ENCODE measurements at places on chromosomes 7 and 10.

DNA sequence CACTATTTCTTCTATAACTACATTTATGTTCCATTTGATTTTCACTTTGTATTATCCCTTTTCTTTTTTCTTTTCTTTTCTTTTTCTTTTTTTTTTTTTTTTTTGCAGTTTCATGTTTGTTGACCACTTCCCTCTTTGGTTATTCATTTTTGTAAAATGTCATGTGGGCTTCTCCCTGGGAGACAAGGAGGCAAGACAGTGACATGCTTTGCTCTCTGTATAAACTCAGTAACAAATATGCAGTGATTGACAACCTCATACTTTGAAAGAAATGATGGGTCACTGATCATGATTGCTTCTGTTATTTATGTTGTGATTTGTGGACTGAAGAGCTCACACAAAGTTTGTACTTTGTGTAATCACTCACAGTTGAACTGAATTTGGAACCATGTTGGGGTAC lies 90.2 kb upstream of the ABI1 start:
- DNase-seq: no peak

DNA sequence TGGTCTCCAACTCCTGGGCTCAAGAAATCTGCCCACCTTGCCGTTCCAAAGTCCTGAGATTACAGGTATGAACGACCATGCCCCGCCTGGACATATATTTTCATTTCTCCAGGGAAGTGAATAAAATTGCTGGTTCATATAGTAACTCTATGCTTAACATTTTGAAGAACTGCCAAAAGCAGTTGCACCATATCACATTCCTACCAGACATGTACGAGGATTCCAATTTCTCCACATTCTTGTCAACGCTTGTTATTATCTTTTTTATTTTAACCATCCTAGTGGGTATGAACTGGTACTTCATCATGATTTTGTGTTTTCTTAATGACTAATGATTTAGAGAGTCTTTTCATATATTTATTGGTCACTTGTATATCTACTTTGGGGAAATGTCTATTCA lies 21.9 kb upstream of the CPN1 start:
- DNase-seq: no peak

- no peak for DNase-seq
These were observed 294.6 kb upstream of the ZNF32 start for GRCh38 chr10:43943119-43943817.

- no peak for DNase-seq
These were observed 416.1 kb downstream of the DNAJB6 start for GRCh38 chr7:157752832-157753291.

GRCh38 chr10:71880425-71881306 lies 29.6 kb upstream of the PSAP start:
- no peak for DNase-seq

DNA sequence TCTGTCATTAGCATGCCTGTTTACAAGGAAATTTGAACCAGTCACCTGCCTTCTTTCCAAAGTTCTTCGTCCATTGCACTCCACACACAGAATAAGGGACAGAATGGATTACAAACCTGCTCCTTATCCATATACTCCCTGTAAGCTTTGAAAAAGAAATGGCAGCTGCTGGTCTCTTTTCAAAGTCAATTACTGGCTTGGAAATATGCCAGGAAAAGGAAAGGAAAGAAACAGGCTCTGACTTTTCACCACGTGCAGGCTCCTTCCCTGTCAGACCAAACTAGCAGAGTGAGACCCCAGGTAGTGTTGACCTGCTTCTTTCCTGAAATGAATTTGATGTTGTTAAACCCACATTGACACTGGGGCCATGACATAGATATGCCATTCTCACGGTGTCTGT lies 84.5 kb downstream of the LHFPL3 start:
- no peak for DNase-seq

GRCh38 chr7:129690701-129691100 lies 79.2 kb downstream of the NRF1 start:
- DNase-seq: no peak

Measured in stimulated activated CD4-positive, alpha-beta T cell treated with anti-CD3 and anti-CD28 coated beads, Interleukin-1b, Interleukin-23, amount 100 ng/mL, for 24 hours (primary cell).